ENCODE measurements at places on chromosomes 16 and 17.
A peak's percentile ranks its signal among the peaks of the same experiment; 100 is the strongest.

DNA sequence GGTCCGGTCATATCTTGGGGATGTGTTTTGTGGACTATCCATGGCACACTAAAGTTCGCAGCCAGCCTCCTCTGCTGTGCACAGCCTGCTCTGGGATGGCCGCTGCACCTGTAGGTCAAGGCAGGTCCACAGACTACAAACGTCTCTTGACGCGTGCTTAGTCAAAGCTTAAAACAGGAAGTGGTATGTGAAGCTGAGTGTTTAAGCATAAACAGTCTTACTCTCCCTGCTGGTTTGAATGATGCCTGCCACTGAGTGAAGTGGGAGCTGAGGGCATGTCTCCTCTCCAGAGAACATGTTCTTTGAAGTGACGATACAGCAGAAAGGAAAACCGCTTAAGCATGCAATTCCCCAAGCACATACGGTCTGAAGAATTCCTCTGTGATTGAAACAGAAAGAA, 365.6 kb downstream of the SLC39A11 start:
- peak; percentile 43 for DNase-seq

DNA sequence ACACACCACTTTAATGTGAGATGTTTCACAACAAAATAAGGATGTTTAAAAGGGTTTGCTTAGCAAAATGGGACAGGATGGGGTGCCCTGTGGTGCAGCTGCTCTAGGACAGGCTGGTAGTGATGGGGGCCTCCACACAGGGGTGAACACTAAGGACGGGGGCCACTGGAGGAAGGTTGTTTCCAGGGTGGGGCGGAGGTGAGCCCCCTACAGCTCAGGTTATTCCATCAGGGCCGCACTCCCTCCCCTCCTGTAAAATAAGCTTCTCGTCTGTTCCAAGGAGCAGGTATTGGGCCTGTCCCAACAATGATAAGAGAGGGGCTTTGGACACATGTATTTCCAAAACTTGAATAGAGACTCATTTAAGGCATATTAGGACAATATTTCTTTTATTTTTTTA, 1.9 kb upstream of the HEXD start:
- DNase-seq = no peak

GRCh38 chr17:40253565-40253964, 34.1 kb upstream of the CDC6 start:
- no peak for DNase-seq

- DNase-seq = no peak
Measured at GRCh38 chr16:85902366-85903155, 3.6 kb downstream of the IRF8 start.

DNA sequence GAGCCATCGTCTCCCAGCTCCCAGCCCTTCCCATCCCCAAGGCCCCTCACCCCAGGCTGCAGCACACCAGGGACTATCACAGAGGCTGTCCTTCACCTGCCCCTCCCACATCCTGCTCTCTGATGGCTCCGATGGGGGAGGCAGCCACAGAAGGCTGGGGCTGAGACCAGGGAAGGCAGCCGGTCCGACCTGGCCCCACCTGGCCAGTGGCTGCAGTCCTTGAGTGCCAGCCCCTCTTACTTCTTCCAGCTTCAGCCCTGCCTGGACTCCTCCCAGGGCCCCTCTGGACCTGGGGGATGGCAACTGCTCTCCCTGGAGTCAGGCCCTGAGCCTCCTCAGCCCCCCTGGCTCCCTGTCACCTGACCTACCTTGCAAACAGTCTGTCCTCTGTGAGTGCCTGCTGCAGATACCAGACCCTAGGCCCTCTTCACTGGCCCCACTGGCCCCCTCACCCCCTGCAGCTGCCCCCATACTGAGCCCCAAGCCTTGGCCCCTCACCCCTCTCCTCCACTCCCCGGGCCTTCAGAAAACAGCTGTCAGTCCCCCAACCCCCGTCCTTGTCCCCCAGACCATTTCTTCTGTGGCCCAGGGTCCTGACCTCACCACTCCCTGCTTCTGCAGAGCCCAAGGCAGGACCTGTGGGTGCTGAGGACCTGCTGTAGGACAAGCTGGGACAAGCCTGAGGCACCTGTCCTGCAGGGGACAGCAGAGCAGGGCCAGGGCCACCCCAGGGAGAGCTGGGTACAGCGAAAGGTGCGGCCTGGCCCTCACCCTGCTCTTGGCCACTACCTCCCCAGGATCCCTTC, 12.6 kb upstream of the SRRM2 start:
- DNase-seq = no peak

- DNase-seq = no peak
Measured at GRCh38 chr17:79007504-79008381, 1.8 kb downstream of the CANT1 start.

DNA sequence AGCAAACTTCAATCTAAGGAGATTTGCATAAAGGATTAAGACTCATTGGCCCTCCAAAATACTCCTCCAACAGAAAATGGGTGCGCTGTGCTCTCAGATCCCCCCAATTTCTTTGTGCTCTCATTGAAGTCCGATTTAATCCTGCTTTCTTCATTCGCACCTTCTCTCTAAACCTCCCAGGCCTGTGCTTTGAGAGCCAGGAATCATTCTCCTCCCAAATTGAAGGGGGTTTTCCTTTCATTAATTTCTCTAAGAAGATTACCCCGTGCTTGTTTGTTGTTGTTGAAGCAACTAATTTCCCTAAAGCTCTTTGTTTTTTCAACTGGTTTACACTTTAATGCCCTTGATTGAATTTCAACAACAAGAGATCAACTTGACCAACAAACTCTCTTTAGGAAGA, 304.2 kb upstream of the IRX3 start:
- no peak for DNase-seq

DNA sequence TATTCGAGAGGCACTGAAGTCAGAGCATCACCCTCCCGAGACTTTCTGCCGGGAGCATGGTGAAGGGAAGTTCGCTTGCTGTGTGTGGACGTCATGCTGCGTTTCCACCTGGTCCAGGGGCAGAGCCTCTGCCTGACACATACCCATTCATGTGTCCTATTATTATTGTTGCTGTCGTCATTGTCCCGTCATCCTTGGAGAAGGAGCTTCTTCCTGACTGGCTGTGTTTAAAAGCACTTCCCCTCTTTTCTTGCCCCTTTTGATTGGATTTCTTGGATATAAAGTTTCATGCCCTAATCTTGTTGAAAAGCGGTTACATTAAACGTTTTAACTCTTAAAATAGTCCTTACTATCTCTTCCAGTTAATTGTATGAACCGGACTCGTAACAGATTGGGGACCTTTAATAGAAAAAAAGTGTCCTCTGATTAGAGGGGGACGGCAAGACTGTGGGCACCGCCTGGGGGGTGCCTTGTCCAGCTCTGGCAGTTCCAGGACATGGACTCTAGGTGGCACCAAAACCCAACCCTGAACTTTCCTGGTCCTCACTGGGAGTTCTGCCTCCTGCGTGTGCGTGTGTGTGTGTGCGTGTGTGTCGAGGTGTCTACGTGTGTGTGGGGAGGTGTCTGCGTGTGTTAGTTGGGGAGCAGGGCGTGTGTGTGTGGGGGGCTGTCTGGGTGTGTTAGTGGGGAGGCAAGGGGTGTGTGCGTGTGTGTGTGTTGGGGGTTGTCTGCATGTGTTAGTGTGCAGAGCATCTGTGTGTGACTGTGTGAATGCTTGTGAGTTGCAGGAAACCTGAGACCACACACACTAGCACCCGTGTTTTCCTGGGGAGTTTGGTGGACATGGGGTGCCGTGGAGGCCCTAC, 133.3 kb upstream of the CIBAR2 start:
- peak; percentile 17 for DNase-seq

DNA sequence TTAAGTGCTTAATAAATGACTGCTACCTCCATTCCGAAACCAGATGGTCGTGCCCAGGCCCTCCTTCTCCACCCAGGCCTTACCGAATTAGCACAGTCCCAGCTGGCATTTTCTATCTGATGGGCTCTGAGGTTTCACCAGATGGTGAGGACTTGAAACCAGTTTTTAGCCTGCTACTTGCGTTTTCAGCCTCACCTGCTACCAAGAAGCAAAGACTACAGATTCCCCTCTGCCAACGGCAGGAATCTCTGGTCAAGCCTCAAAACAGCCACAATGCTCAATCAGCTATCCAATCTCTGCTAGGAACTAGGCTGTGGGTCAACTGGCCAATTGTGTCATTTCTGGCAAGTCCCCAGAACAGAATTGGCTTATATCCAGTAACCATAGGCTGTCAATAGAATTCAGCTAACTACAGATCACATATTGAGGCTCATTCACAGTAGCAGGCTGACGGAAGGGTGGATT, 11.7 kb downstream of the PECAM1 start:
- DNase-seq = no peak

GRCh38 chr17:33142705-33143299, 150.3 kb downstream of the ASIC2 start:
- peak; percentile 12 for DNase-seq

DNA sequence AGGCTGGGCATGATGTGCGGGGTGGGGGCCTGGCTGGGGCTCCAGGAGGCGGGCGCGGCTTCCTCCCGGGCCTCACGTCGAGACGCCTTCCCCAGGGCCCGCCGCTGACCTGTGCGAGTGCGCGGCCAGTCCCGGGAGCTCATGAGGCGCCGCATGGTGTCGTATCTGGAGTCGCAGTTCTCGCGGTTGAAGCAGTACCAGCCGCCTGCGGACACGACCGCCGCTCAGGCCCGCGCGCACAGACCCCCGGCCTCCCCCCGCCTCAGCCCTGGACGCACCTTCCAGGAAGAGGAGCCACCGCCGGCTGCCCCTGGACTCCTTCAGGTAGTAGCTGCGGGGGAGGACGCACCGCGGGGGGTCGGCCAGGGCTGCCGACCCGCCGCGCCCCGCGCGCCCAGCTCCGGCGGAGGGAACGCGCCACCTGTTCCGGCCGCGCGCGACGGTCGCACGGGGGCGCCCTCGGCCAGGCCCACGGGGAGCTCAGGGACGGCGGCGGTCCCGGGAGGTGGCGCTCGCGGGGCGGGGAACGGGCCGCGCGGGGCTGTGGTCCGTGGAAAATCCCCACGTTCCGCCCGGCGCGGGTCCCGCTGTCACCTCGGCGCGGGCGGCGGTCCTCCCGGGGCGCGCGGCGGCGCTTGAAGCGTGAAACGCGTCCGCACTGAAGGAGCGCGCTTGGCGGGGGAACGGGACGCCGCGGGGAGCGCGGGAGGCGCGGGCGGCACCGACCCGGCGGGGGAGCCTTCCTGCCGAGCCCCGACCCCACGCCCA, 1.4 kb downstream of the NOTUM start:
- DNase-seq = no peak

DNA sequence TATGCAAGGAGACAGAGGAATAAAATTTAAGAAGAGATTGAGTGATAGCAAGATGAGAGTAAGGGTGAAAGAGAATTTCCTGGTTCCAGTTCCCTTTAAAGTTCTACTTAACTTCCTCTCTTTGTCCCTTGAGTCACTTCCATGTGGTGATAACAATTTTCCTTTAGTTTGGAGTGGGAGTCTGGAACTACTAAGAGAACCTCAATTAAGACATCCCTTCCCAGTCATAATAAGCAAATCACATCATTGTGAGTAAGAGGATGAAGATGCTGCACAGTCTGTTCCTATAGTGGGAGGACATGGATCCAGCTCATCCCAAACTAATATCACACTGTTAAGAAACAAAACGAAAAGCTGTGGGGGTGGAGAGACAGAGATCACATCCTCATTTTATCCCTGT, 24.4 kb downstream of the TBX21 start:
- no peak for DNase-seq

GRCh38 chr16:51151961-51152663, 1.0 kb upstream of the SALL1 start:
- DNase-seq = peak; percentile 78

GRCh38 chr16:88633684-88634140, 4.7 kb upstream of the IL17C start:
- peak; percentile 14 for DNase-seq

DNA sequence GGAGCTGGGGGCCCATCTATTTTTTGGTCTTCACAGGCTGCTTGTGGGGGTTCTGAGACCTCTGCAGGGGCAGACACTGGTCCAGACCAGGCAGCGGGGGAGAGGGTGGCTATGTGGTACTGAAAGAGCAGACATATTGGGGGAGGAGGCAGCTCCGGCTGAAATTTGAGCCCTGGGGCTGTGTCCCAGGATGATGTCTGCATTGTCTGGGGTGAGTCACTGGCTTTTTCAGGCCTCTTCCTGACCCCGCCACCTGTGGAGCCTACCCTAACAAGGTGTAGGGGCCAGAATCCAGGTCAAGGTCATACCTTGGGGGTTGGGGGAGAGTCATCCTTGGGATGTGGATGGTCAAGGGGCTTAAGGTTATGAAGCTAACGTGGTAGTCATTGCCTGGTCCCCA, 2.4 kb downstream of the CORO6 start:
- DNase-seq = no peak

GRCh38 chr17:80153004-80153403, 6.1 kb upstream of the EIF4A3 start:
- DNase-seq = no peak

GRCh38 chr17:50272711-50273653, 1.3 kb upstream of the TMEM92 start:
- DNase-seq = no peak

DNA sequence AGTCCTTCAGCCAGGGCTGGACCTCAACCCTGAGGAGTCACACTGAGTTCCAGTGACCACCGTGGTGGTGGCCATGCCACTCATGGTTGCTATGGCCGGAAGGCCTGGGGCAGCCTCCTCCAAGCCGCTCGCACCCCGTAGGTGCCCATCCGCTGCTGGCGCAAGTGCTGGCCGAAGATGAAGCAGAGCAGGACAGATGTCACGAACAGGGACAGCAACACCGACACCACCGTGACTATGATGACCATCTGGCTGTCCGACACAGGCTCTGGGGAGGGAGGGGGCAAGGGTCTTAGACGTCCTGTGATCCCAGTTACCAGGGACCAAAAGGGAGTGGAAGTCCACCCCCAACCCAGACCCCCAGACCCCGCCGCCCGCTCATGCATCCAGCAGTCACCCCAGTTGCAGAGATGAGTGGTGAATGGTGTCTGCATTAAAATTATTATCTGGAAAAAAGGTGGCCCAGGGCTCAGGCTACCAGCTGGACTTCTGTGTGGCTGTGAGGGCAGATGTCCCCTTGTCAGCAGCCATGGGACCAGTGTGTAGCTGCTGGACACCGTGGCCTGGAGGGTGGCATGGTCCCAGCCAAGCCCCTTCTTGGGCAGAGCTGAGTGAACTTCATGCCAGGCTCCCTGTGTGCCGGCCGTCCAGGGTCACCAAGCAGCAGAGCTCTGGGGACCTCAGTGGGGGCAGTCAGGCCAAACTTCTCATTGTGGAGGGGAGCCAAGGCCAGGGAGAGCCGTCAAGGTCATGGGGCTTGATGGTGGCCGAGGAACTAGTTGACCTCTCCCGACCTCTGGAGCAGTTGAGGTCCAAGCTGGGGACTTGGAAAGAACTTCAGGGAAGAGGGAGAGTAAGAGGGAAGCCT, 4.7 kb downstream of the PRR29 start:
- no peak for DNase-seq

- DNase-seq = peak; percentile 69
Measured at GRCh38 chr16:48158296-48158695, 2.5 kb upstream of the ABCC12 start.

DNA sequence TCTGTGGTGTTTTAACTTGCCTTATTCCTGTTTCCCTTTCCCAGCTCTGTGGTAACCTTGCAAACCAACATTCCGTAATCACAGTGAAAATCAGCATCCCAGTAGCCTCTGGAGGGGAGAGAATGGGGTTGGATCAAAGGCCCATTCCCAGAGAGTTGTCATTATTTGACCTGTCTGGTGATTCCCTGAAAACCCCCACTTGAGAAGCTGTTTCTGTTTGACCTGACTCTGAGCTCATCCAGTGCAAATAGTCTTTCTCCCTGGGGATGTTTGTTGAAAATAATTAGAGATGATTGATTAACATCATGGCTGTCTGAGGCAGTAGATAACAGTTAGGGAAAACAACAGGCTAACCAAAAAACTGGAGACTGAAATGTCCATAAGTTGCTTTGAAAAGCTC, 3.0 kb downstream of the CACNG1 start:
- no peak for DNase-seq

All from RCC 7860 (cell line).